ENCODE measurements at places on chromosomes 13 and 19.

- DNase-seq, result no peak
Measured at GRCh38 chr13:48559638-48560320, 26.9 kb upstream of the RCBTB2 start.

DNA sequence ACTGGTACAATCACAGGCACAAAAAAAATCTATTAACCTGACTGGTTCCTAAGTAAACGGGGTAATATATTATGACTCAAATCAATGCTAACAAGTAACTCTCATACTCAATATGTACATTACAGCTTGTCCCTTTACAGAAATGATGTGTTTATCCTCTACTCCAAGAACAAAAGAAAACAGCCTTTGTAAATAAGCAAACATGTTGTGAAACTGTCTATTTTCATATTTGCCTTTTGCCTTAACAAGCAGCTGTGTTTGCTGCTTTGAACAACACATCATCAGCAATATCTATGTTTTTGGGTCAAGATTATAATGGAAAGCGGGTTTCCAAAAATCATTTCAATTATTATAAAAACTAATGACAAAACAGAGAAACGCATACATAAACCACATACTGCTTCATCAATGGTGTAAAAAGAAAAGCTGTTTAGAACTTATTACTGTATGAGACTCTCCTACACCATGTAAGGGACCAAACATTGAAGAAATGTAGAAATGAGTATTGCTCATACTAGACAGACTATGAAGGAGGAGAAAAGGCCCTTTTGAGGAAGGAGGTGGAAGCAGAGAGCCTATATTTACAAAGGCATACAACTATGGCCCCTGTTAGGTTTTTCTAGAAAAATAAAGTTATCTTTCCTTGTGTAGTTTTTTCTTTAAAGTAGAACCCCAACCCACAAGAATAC is 14.8 kb downstream of the TBC1D4 start:
- DNase-seq, result no peak

DNA sequence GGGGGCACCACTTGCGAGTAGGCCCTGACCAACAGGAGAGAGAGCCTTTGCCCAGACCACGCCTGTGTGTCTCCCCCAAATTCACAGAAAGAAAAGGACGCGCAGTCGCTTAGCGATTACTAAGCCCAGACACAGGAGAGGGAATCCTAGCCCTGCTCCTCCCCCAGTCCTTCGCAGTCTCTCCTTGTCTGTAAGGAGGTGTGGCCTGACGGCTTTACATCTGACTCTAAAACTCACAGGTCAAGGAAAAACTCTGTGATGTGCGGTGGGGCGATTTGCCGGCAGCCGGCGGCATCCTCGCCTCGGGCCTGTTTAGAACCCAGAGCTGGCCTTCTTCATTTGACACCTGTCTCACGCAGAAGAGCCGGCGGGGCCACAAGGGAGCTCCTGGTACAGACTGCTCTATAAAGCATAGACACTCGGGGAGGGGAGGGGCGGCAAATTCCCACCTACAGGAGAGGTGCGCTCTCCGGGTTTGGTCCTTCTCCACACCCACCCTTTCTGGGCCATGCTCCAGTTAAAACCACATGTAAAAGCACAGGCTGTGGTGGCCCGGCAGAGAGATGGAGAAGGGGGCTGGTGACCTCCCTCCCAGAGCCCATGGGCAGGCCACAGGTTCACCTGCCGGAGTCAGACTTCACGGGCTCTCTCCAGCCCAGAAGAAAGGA is 17.8 kb downstream of the GPR12 start:
- DNase-seq, result no peak

- no peak for DNase-seq
Measured at GRCh38 chr19:40576151-40576584, 505 bp upstream of the SHKBP1 start.

GRCh38 chr13:31731921-31732320 is 7.4 kb upstream of the RXFP2 start:
- DNase-seq, result no peak

DNA sequence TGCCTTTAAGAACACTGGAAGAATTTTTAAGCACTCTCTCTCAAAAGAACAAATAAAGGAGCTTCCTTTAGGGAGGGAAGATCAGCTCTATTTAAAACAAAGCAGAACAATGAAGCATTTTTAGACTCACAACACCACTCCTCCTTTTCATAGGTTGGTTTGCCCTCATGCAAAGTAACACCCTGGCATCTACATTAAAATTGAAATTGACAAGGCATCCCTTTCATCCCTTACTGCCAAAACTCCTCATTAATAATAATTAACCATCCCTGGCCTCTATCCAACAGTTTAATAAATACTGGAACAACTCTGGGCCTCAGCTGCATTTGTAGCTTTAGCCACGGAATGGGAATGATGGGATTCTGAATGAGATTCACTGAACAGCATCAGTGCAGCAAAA is 929.1 kb downstream of the PCDH9 start:
- DNase-seq, result no peak

DNA sequence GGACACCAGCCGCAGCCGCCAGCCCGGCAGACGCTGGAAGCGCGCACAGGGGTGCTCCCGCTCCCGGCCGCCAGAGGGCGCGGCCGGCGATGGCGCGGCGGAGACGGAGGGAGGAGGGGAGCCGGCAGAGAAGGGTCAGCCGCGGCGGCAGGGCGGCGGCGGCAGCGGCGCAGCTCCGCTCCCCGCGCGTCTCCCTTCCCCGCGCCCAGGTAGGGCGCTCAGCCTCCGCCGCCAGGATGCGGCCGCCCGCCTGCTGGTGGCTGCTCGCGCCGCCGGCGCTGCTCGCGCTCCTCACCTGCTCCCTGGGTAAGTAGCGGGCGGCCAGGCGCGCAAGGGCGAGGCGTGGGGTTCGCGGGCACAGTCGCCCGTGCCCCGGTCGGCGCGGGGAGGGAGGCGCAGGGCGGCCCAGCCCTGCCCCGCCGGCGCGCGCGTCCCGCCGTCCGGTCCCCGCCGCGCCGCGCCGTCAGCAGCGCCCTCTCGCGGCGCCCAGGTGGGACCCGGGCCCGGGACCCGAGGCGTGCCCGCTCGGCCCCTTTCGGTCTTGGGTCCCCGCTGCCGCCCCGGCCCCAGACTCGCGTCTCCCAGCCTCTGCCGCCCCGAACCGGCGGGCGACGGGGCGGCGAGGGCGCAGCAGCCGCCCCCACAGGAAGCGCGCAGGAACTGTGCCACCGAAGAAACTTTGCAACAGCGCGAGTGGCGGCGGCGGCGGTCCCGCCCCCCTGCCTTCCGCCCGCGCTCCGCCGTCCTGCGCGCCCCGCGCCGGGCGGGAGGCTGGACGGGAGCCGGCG is at the start of gene B3GLCT:
Gene B3GLCT, plus strand, starts transcription at position 127 of the 788 bp plus-strand sequence. Its CDS starts 110 bp downstream, at position 237.
- peak; percentile 95 for DNase-seq

- DNase-seq, result no peak
Measured at GRCh38 chr13:80454245-80454644, 113.3 kb upstream of the SPRY2 start.

- DNase-seq, result no peak
Measured at GRCh38 chr19:49666120-49666444, 349 bp downstream of the BCL2L12 start.

DNA sequence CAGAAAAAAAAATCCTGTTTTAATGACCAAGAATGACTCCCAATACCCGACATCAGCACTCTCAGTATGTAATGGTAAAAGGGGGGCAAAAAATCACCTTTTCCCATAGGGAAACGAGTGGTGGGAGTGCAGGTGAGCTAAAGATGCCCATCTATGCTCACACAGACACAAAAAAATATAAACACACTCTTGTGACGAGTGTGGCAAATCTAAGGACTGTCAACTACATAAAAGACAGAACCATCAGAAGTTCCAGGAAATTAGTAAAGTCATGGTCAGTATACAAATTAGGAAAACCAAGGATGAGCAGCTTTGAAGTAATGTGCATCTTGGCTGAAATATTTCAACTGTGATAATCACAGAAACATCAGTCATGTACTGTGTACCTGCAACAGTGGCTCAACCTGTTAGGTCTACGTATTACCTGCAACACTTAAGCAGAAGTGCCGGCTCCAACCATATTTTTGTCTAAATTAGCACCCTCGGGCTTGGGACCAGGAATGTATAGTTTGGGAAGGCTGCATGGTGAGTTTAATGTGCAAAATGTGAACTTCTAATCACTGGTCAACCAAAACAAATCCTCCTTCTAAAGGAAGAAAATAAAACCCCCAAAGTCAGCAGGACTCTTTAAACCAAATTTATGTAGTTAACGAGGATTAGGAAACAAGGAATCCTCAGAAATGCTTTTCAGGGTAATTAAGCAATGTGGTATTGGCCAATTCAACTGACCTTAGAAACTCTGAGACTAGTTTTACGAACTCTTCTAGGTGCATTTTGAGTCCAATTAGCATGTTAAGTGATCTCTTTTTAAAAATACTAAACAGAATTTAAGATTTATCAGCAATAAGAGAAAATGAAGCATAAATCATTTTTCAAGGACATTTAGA is 24.3 kb downstream of the ANKRD10 start:
- no peak for DNase-seq

DNA sequence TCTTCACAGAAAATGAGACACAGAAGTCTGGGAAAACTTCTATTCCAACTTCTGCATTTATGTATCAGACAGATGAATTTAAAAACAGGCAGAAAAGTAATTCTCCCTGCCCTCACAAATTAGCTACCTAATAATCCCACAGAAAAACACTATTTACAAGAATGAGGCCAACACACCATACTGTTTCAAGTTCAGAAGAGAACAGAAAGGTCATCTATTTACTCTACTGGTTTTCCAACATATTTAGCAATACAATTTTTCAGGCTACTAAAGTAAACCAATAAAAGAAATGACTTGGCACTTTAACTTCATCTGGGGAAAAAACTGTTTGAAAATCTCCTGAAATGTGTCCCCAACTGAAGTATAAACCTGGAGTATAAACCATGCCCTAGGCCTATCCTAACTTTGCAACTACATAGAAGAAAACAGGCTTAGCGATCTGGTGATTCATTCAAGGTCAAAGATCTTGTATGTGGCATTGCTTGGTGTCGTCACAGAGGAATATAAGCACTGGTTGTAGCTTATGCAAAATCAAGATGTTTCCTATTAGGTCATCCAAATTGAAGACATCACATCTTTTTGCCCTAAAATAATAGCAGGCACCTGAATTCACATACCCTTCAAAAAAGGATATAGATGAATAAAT is 20.1 kb upstream of the EBPL start:
- peak; percentile 59 for DNase-seq

GRCh38 chr13:54183166-54183565 is 1154.6 kb downstream of the OLFM4 start:
- DNase-seq, result no peak

- no peak for DNase-seq
Measured at GRCh38 chr13:106499896-106500295, 35.6 kb downstream of the EFNB2 start.

DNA sequence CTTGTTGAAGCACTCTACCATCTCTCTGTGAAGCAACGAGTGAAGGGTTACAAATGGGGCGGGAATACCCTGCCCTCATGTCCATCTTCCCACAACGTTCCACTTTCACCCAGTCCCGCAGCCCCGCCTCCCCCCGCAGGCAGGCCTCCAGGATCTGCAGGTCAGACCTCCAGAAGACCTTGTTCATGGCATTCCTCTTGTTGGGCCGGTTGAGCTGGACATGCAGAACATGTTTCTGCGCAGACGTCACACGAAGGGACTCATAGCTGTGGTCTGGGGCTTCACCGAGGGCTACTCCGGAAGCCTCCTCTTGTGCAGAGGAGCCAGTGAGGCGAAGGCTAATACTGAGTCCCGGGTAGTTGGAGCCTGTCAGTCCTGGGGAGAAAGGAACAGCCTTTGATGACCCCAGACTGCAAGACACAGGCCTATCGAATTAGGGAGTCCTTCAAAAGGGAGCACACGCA is 420 bp downstream of the ECH1 start:
- peak; percentile 90 for DNase-seq

All from AG08396 (cell line).